ENCODE measurements at places on chromosomes 5 and 9. TPM values are rescaled to one million over a fixed set of nuclear protein-coding genes. Genes with fewer than 3 reads are reported as not detected.

Gene IQGAP2
- 0.71 TPM for total RNA-seq

Gene STXBP1
- total RNA-seq, result 28.8 TPM

Gene OTP
- total RNA-seq, result not detected

Gene IL4
- total RNA-seq, result not detected

Gene DPYSL3
- 86.5 TPM for total RNA-seq

Gene KIF4B
- total RNA-seq, result under 0.01 TPM

Gene ST6GALNAC4
- total RNA-seq, result 43.2 TPM

Gene GFI1B
- total RNA-seq, result not detected

Gene LMX1B
- not detected for total RNA-seq

Gene RASGEF1C
- total RNA-seq, result not detected

Gene UBAP1
- 42.7 TPM for total RNA-seq

Gene SLC9A3
- 2.1 TPM for total RNA-seq

Gene GNA14
- total RNA-seq, result not detected

Gene STARD4
- 106 TPM for total RNA-seq

Gene ROR2
- total RNA-seq, result 24.1 TPM

Gene PHF24
- total RNA-seq, result not detected

Gene F2RL1
- 23.6 TPM for total RNA-seq

Gene PCDHA11
- total RNA-seq, result not detected

Gene PCDHB12
- total RNA-seq, result not detected

Gene PTGES2
- 56.7 TPM for total RNA-seq

Gene KIAA0825
- 2.5 TPM for total RNA-seq

Gene PCDHGB4
- total RNA-seq, result 4.6 TPM

Measured in myometrial cell (primary cell).